Activated T-helper 9 cell treated with anti-CD3 and anti-CD28 coated beads, Interleukin-2, amount 50 U/mL, for 16 hours (primary cell): ENCODE measurements at places on chromosomes 5 and 9.

DNA sequence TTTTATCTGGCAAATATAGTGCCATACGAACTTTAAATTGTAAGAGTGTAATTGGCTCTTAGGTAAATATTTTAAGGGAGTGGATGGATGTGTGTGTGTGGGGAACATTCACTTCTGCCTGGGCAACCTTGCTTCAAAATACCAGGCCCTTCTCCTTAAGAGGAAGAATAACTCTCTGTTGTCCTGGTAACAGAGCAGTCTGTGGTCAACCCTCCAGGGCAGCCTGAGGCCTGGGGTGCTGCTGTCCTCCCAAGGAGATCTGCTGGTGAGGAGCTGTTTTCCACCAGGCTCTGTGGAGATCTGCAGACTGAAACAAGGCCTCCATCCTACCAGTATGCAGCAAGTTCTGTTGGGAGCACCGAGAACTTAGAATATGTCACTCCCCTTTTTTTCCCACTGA lies 325.2 kb downstream of the PSAT1 start:
- no peak for DNase-seq

DNA sequence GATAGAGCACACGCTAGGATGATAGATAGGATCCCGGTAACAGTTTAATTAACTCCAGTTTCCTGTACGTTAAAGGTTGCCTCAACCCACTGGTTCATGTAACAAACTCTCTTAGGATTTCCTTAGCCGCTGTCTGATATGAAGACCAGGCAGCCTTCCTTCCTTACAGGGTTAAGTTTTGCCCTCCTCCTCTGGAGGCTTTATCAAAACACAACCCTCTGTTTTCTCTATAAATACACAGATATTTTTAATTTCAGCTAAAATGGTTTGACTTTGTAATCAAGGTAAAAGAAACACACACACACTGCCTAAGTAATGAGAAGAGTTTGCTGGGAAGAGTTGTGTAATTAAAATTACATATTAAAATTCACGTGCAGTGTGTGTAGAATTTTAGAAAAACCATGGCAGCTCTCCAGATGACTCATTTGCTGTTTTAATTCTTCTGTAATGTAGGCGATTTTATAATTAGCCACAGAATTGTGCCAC lies 369.8 kb downstream of the CSNK1G3 start:
- no peak for DNase-seq

DNA sequence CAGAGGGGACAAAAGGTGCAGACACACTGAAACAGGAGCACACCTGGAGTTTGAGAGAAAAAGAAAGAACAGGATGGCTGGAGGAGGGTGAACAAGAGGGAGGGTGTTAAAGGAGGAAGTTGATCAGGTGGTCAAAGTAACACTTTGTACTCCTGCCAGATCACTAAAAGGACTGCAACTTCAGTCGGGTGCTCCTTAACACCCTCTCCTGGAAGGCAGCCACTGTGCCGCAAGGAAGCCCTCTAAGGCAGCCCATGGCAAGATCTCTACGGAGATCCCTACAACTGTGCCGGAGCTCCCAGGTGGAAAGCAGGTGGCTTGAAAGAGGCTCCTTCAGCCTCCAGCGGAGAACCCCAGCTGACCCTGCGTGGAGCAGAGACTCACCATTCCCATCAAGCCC lies 124.4 kb upstream of the MSX2 start:
- no peak for DNase-seq

DNA sequence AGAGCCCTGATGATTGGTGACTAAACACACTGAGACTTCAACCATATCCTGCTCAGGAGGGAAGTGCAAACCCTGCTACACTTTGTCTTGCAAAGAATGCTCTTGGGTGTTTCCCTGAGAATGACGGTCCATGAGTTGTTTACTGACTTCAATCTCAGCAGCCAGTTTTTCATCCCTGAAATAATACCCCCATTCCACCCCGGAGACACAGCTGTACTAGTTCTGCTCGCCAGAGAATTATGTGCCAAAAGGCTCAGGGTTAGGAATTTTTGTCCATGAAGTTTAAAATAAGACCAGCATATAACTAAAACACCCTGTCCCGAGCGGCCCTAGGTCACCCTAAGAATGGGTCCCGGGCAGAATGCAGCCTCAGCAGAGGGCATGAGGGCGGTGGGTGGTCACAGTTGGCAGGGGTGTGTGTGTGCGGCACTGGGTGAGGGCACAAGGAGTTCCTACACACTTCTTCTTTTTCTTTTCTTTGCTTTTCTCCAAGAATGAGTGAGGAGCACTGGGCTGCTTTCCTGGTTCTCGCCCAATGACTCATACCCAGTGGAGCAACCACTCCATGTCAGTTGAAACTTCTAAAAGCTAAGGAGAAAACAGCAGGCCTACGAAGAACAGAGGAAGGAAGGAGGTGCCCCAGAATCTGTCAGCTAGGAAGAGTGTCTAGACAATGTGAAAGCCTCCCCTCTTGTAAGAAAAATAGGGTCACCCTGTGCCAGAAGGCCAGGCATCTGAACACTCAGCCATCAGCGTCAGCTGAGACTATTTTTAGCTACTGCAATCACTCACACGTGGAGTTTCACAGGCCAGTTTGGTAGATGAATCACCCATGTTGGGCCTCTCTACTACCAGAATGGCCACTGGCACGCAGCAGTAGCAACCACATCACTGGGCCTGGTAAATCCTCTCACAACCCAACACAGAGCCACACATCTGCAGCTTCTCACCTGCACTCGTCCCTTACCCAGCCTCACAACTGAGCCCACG lies 105.9 kb downstream of the DPYSL3 start:
- DNase-seq = no peak

GRCh38 chr9:13386935-13387733 lies 107.6 kb upstream of the MPDZ start:
- no peak for DNase-seq

- no peak for DNase-seq
Measured at GRCh38 chr5:181161534-181162175, 14.3 kb downstream of the OR2V2 start.

GRCh38 chr9:3478549-3478953 lies 47.2 kb downstream of the RFX3 start:
- DNase-seq = no peak

GRCh38 chr9:79691496-79691895 lies 119.7 kb downstream of the TLE4 start:
- DNase-seq = no peak

GRCh38 chr9:134891053-134891452 lies 10.4 kb downstream of the FCN2 start:
- no peak for DNase-seq

GRCh38 chr5:151315998-151316597 lies 12.5 kb upstream of the SLC36A3 start:
- peak; percentile 3 for DNase-seq

GRCh38 chr5:166338801-166339200 lies 1952.6 kb upstream of the WWC1 start:
- DNase-seq = no peak

DNA sequence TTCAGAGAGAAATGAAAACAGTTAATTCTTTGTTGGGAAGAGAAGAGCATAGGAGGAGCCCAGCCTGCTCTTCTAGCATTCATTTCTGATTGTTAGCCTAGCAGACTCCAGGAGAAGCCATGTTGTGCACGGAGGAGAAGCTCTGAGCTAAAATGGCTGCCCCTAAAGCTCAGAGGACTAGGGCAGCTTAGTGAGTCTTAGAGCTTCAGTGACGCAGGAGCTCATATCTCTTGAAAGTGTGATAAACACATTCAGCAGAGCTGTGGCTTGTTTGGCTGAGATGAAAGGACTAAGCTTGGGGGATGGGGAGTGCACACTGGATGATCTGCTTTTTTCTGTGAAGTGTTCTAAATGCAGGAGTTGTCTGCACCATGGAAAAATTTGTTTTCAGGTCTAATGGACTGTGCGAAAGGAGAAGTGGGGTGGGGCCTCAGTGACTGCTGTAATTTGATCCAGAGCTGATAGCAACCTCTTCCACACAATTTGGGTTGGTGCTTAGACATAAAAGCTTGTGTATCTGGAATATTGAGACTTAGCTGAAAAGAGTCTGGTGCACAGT lies 58.5 kb downstream of the ZNF462 start:
- DNase-seq = no peak

- DNase-seq = no peak
Measured at GRCh38 chr9:72996114-72996513, 43.3 kb upstream of the ALDH1A1 start.

DNA sequence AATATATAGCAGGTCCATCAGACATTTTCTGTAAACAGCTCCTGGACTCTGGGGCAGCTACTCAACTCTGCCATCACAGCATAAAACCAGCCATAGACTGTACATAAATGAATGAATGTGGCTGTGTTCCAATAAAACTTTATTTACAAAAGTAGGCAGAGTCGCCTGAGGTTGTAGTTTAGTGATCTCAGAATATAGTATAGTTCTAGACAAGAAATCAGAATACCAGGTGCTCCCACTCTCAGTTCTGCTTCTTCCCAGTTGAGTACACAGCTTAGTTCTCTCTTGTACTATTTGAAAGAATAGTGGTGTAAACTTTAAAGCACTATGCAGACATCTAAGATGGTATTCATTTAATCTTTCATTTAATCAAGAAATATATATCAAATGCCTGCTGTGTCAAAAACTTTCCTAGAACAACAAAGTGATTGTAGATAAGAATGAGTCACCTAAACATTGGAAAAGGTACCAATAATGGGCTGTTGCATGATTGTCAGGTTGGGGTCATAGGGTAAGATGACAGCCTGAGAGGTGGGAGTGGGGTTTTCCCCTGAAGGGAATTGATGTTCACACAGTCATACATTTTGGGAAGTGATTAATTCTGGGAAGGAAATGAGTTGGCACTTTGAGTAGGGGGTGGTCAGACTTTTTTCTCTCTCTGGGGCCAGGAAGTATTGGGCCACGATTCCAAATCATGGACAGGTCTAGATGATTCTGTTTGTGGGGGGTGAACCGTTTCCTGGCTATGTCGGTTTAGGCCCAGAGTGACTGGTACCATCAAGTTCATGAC lies 37.0 kb downstream of the TNFSF8 start:
- peak; percentile 24 for DNase-seq

GRCh38 chr5:111083323-111083722 lies 8.8 kb upstream of the WDR36 start:
- DNase-seq = no peak

DNA sequence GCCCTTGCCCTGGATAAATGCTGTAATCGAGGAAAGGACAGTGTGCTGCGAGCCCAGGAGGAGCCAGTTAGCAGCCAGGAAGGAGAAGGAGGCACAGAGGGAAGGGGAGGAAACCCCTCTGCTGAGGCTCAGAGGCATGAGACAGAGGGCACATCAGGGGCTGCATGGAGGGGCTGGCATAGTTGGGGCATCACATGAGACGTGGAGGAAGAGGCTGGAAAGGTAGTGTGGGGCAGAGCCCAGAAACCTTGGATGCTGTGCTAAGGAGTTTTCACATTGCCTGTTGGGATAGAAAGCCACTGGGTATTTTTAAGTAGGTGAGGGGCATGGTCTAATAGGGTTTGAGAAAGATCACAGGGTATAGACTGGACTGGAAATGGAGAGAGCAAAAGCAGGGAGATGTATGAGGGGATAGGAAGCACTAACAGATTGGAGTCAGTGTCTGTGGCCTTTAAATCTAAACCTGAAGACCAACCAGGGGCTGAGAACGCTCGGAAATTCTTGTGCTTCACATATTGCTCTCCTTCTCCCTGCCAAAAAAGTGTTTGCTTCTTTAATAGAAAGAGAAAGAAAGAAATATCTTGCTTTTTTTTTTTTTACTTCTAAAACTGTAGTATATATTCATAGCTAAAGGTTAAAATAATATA lies 33.0 kb upstream of the ANGPTL2 start:
- DNase-seq = no peak

GRCh38 chr5:67030289-67031056 lies 166.1 kb downstream of the CD180 start:
- no peak for DNase-seq

- no peak for DNase-seq
Measured at GRCh38 chr5:7978991-7979390, 110.0 kb downstream of the MTRR start.

DNA sequence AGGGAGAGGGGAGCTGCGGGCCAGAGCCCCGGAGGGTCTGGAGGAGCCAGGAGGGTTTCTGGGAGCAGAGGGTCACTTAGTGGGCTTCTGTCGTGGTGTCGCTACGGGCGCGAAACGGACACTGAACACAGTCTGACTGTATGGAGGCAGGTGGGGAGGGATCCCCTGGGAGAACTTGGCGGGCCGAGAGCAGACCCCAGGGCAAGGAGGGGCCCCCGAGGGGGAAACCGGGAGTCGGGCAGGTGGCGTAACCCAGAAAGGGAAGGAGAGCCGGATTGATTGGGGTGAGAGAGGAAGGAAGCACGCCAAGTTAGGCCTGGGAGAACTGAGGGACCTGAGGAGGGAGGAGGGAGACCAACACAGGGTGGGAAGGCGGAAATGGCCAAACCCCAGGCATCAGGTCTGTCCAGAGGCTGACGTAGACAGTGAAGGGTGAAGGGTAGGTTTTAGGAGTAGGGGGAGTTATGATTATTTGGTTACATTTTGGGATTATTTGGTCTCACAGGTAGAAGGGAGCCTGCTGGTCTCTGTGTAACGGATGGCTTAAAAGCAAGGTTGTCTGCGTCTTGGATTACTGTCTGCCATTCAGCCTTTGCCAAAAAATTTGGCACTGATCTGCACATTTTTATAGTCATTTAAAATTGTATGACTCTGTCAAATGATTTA lies 3.3 kb upstream of the MSMP start:
- no peak for DNase-seq

DNA sequence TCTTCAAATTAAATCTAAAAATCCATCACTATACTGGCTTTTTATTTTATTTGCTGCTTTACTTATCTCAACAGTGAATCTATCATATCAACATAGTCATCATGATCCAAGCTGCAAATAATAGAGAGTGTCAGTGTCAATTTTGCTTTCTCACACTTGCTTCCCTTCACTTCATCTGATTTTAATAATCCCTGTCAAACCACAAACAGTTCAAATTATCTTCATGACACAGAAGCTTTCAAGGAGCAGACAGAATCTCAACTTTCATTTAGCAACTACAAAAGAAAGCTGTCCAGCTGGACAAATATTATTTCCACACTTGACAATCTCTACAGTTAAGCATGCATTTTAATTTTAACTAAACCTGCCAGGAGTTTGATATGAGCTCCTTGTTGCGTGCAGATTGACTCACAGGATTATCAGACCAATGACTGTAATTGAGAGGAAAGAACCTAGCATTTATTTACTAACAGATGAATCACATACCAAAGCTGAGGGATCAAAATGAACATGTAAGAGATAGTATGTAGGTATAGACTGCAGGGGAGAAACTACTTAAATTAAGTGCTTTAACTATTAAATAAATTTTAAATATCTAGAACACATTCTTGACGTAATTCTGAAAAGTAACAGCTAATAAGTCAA lies 56.0 kb downstream of the KIAA0825 start:
- no peak for DNase-seq

GRCh38 chr5:128927644-128928043 lies 37.6 kb upstream of the SLC27A6 start:
- DNase-seq = no peak

GRCh38 chr5:107553117-107553555 lies 117.6 kb downstream of the EFNA5 start:
- DNase-seq = no peak
